GM12891 (cell line): ENCODE measurements at places on chromosomes 2 and 18.
A peak's percentile ranks its signal among the peaks of the same experiment; 100 is the strongest.

GRCh38 chr2:165253178-165253577 lies 14.0 kb downstream of the SCN2A start:
- no peak for DNase-seq

- DNase-seq, result no peak
Measured at GRCh38 chr18:61133783-61134182, 199.4 kb upstream of the CDH20 start.

- DNase-seq, result no peak
Measured at GRCh38 chr2:157438863-157439823, 4.7 kb downstream of the CYTIP start.

DNA sequence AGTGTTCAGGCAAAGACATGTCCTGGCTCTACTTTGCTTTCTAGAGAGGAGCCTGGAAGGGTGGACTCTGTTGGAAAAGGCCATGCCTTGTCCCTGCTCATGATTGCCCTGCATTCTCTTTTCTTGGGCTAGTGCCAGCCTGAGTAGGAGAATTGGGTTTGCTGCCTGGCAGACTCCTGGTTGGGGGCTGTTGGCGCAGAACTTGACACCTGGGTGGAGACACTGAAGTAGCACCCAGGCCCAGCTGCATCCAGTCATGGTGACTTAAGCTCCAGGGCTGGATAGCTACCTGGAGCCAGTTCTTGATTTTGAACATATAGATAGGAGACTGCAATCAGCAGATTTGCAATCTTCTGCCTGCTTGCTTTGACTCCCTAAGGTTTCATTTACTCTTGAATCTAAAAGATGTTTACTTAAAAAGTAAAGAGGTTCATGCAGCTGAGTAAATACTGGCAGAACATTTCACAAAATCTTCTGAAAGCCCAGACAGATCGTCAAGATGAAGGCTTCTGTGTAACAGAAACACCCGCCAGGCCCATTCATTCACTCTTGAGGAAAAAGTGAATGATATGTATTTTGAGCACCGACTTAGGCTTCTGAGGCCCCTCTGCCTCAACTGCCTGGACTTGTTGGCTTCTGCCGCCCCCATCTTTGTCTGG lies 38.0 kb upstream of the YWHAQ start:
- DNase-seq, result no peak

GRCh38 chr2:96867756-96868554 lies 1.9 kb downstream of the SEMA4C start:
- DNase-seq, result no peak

GRCh38 chr2:205776139-205776538 lies 93.8 kb downstream of the NRP2 start:
- peak; percentile 24 for DNase-seq

DNA sequence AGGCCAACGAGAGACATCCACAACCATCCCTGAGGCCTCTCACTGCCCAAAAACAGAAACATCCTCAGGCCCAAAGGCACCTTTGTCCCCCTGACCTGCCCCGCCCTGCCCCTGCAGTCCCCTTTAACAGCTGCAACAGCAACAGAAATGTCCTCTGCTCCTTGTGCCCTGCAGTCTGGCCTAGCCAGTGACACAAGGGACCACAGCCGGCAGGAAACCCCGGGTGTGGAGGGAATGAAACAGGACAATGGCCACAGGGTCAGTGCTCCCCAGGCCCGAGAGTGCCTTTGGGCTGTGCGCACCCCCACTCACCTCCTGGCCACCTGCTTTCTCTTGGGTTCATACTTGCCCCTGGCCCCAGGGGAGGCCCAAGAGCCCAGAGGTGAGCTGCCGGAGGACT lies 35.6 kb downstream of the SNED1 start:
- DNase-seq, result no peak

- DNase-seq, result no peak
Measured at GRCh38 chr2:218006741-218007140, 3.9 kb upstream of the TNS1 start.

DNA sequence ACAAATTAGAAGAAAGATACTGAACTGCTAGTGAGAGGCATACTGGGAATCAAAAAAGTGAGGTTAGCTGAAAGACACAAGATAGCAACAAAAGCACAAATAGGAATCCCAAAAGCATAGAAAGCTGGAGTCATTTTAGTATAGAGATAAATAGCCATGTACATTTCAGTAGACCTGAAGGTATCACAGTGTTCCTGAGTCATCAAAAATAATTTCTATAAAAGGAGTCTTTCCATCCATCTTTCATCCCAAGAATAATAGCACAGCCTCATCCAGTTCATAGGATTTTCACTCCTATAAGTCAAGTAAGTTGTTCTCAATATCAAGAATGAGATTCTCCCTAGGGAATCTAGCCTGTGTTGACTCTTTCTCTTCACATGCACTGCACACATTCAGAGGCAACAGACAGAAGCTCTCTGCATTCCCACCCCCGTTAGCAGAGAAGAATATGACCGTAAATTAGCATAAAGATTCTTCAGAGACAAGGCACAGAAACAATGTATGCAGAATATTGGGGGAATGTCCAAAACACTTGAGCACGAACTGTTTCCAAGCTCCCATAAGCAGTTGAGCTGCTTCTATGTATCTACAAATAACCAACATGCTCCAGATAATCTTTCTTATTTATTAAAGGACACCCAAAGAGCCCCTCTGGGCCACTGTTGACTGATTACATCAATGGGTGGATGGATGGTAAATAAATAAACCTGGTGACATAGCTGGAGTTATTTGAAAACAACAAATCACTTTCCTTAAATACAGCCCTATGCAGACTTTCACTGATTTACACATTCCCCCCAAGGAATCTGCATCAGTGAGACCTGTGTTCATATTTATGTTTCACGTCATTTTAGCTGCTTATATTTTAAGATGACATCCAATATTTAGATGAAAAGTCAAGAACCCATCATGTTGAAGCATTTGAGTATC lies 174.5 kb upstream of the PKDCC start:
- DNase-seq, result no peak

GRCh38 chr2:88258208-88258607 lies 88.1 kb downstream of the THNSL2 start:
- no peak for DNase-seq

GRCh38 chr2:88416016-88416663 lies 36.4 kb downstream of the FOXI3 start:
- DNase-seq, result no peak

GRCh38 chr18:67670024-67670543 lies 153.6 kb upstream of the DSEL start:
- DNase-seq, result no peak

DNA sequence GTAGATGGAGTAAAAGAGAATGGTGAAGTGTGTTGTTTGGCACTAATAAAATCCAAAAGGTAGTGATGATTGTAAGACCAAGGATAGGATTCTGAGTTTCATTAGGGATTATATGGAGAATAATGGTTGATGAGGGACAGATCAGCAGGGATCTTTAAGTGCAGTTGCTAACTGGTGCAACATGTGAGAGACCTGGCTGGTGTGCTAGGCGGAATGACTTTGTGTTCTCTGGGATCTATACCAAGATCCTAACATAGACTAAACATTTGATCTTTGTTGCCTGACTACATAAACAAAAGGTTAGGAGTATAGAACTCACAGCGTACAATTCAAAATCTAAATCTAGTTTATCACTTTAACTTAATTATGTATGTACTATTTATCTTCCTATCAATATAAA lies 135.4 kb downstream of the PTRHD1 start:
- DNase-seq, result no peak

DNA sequence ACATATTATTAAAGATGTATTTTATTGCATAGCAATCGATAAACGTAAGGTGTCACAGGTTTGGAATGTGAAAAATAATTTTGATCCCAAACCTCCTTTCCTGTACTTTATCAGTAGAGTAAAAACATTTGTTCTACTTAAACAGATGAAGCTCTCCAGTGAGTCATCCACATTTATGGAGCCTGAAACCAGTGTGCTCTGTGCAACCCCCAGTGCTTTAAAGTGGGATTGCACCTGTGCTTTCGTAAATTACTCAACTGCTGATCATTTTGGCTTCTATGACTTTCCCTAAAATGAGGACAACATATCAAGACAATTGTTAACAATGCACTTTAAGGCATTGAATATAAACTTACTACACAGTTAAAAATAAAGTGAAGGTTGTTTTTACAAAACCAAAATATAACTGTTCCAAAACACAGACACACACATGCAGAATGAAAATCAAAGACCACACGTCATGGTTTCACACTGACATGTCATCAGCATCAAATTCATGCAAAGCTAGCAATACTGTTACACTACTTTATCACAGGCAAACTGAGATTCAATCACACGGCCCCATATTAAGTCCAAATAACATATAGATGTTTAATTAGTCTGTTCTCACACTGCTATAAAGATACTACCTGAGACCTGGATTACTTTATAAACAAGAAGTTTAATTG lies 9.7 kb downstream of the TMEM18 start:
- DNase-seq, result no peak

DNA sequence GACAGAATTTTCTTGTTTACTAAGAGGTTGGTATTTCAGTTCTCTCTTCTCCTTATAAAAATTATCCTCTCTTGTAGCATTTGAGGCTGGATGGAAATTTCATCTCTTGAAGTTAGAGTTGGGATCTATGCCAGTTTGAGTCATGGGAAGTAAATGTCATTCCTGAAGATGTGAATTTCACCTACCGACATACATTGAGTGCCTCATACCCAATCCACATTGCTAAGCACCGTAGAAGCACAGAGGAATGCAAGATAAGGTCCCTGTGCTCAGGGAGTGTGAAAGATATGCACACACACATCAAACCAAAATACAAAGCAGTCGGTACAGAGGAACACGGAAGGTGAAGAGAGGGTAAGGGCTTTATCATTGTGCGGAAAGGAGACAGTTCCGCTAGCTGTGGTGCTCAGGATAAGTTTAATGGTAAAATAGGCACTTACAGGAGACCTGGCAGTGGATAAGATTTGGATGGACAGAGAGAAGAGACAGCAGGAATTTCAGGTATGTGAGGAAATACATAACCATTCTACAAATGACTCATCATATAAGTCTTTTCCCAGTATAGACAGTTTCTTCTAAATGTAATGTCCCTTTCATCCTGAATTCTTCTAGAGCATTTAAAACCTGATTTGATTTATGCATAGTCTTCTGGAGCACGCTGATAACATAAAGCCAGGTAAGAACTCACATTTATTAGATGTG lies 205.3 kb upstream of the ST6GAL2 start:
- no peak for DNase-seq

DNA sequence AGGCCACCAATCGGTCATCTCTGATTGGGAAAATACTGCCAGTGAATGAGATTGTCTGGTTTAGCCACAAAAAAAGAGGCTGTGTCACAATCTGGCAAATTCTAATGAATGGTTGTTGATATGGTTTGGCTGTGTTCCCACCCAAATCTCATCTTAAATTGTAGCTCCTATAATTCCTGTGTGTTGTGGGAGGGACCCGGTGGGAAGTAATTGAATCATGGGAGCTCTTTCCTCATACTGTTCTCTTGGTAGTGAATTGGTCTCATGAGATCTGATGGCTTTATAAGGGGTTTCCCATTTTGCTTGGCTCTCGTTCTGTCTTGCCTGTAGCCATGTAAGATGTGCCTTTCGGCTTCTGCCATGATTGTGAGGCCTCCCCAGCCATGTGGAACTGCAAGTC lies 838.3 kb downstream of the SLC4A3 start:
- DNase-seq, result no peak

DNA sequence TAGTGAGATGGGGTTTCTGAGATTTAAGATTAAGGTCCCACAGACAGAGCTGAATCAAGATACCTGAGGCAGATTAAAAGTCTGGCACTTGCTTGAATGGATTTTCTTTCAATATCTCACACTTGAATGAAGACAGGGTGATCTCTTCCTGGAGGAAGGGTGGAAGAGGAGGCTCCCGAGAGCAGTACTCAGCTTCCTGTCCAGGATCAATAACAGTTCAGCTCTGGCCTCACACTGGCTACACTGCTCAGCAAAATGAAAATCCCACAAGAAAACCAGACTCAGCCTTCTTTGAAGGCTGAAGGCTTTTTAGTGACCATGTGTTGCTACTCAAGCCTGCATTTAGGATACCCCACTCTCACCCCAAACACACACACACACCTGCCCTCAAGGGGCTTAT lies 11.1 kb downstream of the ARHGEF33 start:
- no peak for DNase-seq
